Osteoblast (primary cell): ENCODE measurements at places on chromosomes 4 and X. TPM values are rescaled to one million over a fixed set of nuclear protein-coding genes. Genes with fewer than 3 reads are reported as not detected.

The STBD1 gene
- total RNA-seq = 3.6 and 6.5 TPM in 2 replicates

The TSPAN7 gene
- 0.29 and 0.36 TPM in 2 replicates for total RNA-seq

The RPS6KA6 gene
- 3.5 and 4.0 TPM in 2 replicates for total RNA-seq

DNA sequence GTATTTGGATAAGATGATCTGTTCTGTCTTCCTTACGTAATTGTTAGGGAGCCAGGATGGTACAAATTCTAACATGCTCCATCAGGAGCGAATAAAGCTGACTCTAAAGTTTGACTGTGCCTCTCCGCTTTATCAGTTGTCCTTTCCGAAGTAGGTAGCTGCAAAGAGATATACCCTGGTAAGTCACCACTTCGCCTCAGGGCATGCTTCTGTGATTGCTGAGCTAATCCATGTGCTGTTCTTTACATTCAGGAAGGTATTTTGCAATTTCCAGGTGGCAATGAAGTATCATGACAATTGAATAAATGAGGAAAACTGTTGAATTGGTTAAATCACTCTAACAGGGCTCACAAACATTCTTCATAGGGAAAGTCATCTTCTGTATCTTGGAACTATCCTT is 38.9 kb downstream of the KIT start:
- DNase-seq = no peak

DNA sequence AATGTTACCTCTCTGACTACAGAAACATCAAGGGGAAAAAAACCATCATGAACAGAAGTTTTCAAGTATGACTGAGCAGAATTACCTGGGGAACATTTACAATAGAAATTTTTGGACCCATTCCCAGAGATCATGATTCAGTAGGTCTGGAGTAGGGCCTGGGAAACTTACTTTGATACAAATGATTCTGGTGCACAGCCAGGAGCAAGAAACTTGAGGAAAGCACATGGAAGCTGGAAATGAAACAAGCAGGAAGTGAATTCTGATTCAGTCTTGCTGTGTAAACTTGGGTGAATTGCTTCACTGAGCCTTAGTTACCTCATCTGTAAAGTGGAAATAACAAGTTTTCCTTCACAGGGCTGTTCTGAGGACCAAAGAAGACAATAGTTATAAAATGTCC is 192.5 kb upstream of the TAPT1 start:
- no peak for DNase-seq

DNA sequence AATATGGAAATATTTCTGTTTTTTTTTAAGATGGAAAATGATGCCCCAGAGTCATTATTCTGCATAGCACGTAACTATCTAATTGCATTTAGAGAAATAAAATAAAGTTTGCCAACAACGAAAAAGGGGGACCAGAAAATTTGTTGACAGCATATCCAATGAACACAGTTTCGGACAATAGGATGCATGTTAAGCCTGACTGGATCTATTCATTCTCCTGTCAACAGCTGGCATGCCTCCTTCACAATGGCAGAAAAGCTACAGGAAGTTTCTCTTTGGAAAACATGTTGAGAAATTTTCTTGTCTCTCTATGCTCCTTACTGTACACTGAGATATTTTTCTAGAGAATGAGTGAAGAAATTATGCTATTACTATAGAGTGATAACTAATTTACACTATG is 262.5 kb downstream of the GRID2 start:
- DNase-seq = no peak

DNA sequence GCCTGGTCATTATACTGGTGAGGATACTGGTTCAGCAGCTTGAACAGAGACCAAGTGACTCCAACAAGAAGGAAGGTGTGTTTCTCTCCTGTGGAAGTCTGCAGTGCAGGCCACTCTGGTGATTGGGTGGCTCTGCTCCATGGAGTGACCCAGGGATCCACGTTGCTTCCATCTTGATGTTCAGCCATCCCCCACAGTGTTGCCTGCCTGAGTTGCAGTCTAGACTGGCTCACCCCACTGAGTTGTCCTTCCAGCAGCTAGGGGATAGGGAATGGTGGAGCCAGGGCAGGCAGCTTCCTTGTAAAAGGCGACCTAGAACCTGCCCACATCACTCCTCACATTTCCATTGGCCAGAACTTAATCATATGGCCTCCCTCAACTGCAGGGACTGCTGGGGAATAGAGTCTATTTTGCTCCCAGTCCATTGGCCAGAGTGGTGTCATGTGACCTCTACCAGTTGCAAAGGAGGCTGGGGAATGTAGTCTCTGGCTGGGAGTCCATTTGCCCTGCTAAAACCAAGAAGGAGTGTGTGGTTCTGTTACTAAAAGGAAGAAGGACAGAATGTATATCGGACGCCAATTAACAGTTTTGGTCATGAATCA is 8.0 kb downstream of the MAN2B2 start:
- peak; percentile 95 for DNase-seq

- peak; percentile 85 for DNase-seq
Observed at GRCh38 chrX:47482065-47482511, 934 bp downstream of the ZNF41 start.

DNA sequence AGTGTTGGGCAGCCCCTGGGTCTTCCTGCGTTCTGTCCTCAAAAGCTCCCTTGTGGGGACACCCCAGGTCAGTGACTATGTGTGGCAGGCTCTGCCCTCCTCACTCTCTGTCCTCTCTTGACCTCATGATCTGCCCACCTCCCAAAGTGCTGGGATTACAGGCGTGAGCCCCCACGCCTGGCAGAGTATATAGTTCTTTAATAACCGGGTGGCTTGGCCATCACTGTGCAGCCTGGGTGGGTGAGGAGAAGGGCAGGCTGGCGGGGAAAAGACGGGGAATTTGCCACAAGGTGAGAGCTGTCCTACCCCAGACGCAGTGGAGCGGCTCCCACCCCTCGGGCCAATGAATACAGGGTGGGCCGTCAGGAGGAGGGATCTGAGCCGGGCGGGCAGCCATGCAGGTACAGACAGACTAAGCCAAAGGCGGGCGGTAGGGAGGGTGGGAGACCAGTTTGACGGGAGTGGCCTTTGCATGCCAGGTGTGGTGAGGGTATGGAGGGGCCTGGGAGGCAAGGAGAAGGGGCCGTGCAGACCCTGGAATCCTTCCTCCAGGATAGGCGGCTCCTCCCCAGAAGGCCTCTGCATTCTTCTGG is 2.5 kb downstream of the SH3BP2 start:
- peak; percentile 11 for DNase-seq

GRCh38 chr4:76804096-76804495 is 93.8 kb downstream of the SOWAHB start:
- DNase-seq = peak; percentile 78

- DNase-seq = no peak
Observed at GRCh38 chr4:82373486-82373815, 340 bp downstream of the HNRNPD start.

- peak; percentile 91 for DNase-seq
Observed at GRCh38 chr4:183721207-183722081, 62.4 kb downstream of the TRAPPC11 start.

GRCh38 chr4:118557298-118557851 is 127.8 kb upstream of the METTL14 start:
- no peak for DNase-seq
